ENCODE measurements at places on chromosomes 16 and 17.

- no peak for DNase-seq
Measured at GRCh38 chr17:50372222-50372757, 694 bp downstream of the MRPL27 start.

- DNase-seq, result no peak
Measured at GRCh38 chr17:6498901-6499540, 54.8 kb downstream of the PIMREG start.

DNA sequence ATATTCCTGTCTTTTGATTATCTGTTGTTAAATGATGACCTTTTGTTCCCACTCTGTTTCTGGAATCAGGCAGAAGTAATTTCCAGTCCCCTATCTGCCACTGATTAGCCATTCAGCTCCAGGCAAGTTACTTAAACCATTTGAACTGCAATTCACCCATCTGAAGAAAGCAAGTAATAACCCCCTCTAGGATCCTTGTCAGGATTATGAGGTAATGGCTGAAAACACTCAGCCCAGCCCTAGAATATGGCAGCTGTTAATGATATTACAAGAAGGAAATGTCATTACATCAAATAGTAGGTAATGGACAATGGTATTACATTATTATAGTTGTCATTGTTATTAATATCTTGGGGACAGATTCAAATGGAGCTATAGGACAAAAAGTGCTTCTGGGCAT lies 16.0 kb upstream of the SLC47A1 start:
- no peak for DNase-seq

DNA sequence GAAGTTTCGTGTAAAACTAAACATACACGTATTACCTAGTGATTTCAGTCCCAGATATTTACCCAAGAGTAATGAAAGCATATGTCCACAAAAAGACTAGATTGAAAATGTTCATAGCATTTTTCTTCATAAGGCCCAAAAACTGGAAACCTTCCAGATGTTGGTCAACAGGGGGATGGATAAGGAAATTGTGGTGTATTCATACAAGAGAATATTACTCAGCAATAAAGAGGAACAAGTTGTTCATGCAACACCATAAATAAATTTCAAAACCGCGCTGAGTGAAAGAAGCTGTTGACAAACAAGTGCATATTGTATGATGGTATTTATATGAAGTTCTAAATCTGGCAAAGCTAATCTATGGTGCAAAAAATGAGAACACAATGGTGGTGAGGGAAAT lies 54.1 kb upstream of the NFAT5 start:
- DNase-seq, result no peak

- no peak for DNase-seq
Measured at GRCh38 chr17:81831563-81831956, 1.5 kb downstream of the MCRIP1 start.

All from heart right ventricle (tissue), 16 donors.